Stimulated activated CD4-positive, alpha-beta T cell treated with anti-CD3 and anti-CD28 coated beads, Interleukin-2, amount 100 ng/mL, for 24 hours (primary cell): ENCODE measurements at places on chromosomes 12 and 14.

- no peak for DNase-seq
Observed at GRCh38 chr14:74683406-74683805, 29.5 kb downstream of the AREL1 start.

- DNase-seq = no peak
Observed at GRCh38 chr14:94051115-94051514, 25.0 kb downstream of the OTUB2 start.

GRCh38 chr14:20332431-20332787, 670 bp downstream of the CCNB1IP1 start:
- DNase-seq = no peak

- no peak for DNase-seq
Observed at GRCh38 chr14:53376064-53376463, 222.9 kb upstream of the DDHD1 start.

- DNase-seq = peak; percentile 61
Observed at GRCh38 chr12:49580572-49581535, 12.9 kb upstream of the MCRS1 start.

DNA sequence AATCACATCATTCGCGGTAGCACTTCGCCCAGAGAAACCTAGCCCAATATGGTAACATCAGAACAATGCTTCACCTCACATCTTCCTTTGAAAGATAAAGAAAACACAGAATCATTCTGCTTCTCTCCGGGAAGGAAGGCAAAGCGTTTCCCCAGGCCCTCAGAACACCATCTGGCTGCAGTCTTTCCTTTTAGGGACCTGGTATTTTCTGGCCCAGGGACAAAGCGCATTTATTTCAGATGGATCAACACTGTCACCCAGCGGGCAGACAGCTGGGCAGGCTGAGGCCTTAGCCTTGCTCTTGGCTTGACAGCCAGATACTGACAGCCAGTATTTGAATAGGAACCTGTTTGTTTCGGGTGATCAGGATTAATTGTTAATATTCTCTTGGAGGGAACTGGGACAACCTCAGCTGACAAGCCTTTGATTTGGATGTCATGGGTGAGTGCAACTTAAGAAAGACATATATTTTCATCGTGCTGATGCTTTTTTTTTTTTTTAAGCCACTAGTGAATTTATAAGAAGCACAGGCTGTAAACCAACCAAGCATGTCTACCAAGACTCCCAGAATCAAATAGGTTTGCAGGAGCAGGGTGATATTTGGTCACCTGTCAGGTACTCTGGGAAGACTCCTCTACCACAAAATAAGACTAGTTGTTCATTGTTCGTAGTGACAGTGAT, 118.9 kb downstream of the VEZT start:
- DNase-seq = no peak

DNA sequence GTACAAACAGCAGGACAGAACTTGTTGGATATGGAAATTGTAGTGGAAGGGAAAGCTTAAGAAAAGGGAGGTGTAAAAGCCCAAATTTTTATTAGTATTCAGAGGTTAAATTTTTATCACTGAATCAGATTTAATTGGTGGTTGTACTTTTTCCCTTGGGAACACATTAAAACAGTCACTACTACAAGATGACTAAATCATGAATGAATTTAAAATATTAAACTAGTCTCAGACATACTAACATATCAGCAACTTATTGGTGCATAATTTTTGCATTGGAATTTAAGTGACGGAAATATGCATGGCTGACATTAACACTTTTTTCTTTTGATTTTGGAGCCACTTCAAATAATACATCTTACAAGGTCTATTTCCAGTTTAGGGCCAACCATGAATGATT, 27.6 kb downstream of the SAMD4A start:
- no peak for DNase-seq

DNA sequence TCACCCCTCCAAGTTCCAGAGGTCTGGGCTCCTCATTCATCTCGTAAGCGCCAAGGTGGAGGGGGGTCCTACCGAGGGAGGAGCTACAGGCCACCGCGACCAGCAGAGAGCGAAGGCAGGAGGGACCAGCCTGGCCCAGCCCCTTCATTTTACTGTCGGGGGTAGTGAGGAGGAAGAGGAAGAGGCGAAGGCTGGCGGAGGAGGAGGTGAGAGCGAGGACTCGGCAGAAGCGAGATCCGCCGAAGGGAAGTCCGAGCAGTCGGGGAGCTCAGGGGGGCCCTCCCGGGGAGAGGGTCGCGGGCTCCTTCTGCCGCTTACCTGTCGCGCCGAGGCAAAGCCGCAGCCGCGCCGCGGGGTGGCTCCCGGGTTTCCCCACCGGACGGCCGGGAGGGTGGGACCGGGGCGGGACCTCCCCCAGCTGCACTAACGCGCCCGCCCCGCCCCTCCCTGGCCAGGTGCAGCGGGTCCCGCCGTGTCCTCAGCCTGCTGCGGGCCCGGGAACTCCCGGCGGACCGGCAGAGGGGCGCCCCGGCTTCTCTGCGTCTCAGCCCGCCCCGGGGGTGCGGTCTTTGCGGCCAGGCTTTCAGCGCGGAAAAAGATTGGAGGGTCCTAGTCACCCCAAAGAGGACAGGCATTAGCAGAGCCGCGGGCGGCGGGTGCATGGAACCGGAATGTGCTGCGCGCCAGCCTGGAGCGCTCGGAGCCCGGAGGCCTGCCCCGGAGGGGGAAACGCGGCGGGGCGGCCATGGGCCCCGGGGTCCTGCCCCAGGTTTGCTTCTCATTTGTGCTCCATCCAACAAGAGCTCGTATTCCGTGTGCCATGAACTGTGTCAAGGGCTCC, at the start of gene GALNT6:
Gene GALNT6 (minus strand): TSS at position 124 of the 841 bp plus-strand sequence. CDS start 11,625 bp downstream, outside the sequence.
- DNase-seq = peak; percentile 78

- DNase-seq = no peak
Observed at GRCh38 chr12:116853507-116853906, 27.7 kb downstream of the HRK start.

DNA sequence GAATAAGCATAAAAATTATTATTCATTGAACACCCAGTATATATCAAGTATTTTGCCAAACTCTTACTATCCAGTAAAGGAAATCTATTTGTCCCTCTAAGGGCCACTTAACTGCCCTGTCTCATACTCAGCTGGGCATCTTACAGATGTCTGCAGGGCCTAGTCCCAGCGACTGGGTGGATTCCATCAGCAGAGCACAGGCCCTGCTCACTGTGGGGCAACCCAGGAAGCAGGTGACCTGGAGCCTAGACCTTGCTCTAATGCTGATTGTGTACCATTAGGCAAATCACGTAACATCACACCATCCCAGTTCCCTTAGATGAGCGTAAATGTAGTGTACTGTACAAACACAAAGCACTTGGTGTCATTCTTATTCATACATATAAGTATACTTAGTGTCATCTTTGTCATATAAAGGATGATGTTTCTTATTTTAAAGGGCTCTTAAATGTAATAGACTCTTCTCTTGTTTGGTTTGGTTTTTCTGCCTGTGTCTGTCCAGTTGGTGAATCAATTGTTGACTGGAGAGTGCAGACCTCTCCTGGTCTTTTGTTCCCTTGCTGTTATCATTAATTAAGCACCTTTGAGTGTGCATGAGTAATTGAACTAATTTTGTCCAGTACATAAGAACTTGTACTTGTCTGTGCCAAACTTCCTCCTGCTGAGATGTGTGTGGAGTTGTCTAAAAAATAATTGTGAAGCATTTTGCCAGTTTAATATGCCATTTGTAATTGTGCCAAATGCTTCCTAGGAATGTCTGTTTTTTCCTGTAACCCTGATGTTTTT, 49.3 kb downstream of the RAB35 start:
- DNase-seq = no peak

- DNase-seq = no peak
Observed at GRCh38 chr14:94571950-94572349, 9.3 kb upstream of the SERPINA5 start.

- no peak for DNase-seq
Observed at GRCh38 chr12:100219328-100220109, 18.9 kb downstream of the ACTR6 start.

DNA sequence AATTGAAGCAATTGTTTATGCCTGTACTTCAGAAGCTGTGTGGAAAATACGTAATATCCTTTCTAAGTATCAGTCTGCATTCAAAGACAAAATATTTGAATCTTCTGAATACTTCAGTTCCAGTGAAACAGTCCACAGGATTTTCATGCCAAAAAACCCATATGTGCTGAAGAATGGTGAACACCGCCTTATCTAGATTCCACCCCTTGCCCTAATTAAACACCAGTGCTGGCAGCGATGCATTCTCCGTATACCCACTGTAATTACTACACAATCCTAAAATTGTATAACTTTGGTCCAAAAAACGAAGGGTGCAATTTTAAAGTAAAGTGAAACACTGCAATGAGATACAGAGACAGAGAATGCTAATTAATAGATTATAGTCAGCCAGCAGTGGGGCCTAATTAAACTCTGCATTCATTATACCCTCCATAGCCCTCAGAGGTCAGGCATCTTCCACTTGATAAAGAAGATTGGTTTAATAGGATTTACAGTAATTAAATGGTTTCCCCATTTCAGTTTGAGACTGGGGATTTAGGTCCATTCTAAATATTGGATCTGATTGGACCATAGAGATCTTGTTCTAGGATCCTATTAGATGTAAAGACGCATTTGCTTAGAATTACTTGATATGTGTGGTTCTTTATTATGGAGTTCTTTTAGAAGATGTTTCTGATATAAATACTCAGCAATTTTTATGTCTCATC, 43.9 kb downstream of the ERC1 start:
- DNase-seq = no peak

DNA sequence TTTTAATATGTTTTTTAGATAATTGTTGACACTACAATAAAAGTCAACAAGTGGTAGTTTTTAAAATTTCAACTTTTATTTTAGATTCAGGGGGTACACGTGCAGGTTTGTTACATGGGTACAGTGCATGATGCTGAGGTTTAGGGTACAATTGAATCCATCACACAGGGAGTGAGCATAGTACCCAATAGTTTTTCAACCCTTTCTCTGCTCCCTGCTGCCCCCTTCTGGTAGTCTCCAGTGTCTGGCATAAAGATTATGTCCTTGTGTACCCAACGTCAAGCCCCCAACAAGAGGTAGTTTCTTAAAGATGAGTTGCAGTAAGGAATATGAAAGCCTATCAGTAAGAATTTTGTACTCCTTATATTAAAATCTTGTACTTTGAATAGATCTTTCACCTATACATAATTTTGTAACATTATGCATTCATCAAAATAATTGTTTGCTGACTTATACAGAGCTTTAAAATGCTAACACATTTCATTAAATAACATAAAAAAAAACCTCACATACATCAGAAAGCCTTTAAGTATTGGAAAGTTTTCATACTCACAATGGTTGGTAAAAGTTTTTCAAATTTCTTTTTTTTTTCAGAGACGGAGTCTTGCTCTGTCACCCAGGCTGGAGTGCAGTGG, 5.4 kb upstream of the RALGAPA1 start:
- DNase-seq = peak; percentile 84

- DNase-seq = no peak
Observed at GRCh38 chr12:113292091-113292490, 42.8 kb downstream of the SLC8B1 start.

GRCh38 chr12:109173443-109174240, 57.3 kb downstream of the ACACB start:
- DNase-seq = no peak

GRCh38 chr12:92045852-92046251, 99.8 kb downstream of the BTG1 start:
- no peak for DNase-seq

DNA sequence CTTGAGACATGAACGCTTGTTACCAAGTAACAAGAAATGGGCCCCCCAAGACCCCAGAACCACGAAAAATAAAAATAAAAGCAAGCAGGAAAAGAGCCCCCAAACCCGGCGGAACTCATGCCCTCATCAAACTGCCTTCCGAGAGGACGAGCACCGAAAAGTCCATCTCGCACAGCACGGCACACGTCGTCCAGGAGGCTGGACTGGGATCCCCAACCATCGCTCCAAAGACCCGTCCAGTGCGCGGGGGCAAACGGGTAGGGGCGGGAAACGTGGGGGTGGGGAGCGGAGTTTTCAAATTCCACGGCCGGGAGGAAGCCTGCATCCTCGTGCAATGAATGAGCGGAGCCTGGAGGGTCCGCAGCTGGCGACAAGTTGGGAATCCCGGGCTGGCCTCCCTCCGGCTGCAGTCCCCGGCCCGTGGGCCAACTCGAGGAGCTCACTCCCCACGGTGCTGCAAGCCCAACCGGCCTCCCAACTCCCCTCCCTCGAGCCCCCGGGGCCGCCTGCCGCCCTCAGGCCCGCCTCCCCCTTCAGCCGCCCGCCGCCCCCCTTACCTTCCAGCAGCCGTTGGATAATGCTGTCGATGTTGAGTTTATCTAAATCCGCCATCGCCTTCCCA, 484 bp downstream of the PPP1CC start:
- no peak for DNase-seq

- no peak for DNase-seq
Observed at GRCh38 chr12:29566441-29566840, 69.0 kb upstream of the OVCH1 start.

DNA sequence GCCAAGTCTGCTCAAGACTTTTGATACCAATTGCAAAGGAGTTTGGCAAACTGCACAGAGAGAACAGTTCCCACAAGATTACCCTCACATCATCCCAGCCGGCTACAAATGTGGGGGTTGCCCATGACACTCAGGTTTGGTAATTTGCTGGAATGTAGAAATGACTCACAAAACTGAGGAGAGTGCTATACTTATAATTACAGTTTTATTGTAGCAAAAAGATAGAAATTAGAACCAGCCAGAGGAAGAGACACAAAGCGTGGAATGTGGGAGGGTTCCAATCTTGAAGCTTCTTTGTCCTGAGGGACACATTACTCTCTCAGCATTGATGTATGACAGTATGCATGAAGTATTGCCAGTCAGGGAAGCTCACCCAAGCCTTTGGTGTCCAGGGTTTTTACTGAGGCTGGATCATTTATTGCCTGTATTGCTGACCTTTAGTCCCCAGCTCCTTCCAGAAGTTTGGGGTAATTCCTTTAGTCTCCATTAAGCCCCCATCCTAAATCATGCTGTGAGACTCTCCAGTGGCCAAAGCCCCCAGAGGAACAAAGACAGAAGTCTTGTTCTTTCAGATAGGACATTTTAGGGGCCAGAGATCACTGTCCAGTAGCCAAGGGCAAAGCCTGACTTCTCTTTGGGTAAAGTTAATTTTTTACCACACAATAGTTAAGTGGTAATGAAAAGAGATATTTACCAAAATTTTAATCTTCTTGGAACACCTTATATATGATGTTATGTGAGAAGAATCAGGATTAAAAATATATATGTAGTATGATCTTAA, 9.9 kb downstream of the TBK1 start:
- no peak for DNase-seq

GRCh38 chr12:102504871-102505270, 24.5 kb upstream of the IGF1 start:
- no peak for DNase-seq

GRCh38 chr12:64452559-64453329, 824 bp downstream of the TBK1 start:
- DNase-seq = no peak

DNA sequence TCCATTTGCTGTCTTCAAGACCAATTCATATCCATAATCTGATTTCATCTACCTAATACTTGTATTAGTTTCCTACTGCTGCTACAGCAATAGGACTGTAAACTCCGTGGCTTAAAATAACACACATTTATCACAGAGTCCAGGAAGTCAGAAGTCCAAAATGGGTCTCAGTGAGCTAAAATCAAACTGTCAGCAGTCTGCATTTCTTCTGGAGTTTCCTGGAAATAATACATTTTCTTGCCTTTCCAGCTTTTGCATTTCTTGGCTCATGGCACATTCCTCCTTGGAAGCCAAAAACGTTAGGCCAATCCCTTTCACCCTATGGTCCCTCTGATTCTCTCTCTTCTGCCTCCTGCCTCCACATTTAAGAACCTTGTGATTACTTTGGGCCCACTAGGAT, 239.8 kb downstream of the PRKD1 start:
- DNase-seq = no peak
